Activated CD4-positive, alpha-beta T cell treated with anti-CD3 and anti-CD28 coated beads, Interleukin-2, amount 10 ng/mL, durations not matched to agents 24 days and 14 days (primary cell): ENCODE measurements at places on chromosomes 1 and 21. TPM values are rescaled to one million over a fixed set of nuclear protein-coding genes. Genes with fewer than 3 reads are reported as not detected.

- no peaks in the 10 kb centered on the region for H3K36me3 ChIP-seq
- peaks cover 24% of the 10 kb centered on the region for H3K4me1 ChIP-seq
- no peak overlapping the region for H3K27ac ChIP-seq
- no peak overlapping the region for H3K4me3 ChIP-seq
Measured at GRCh38 chr1:16218674-16219071, 6.2 kb upstream of the ARHGEF19 start.

- H3K27ac ChIP-seq = peak overlapping the region; percentile 63
- no peaks in the 10 kb centered on the region for H3K27me3 ChIP-seq
- DNase-seq = no peak
- H3K4me3 ChIP-seq = peak overlapping the region; percentile 35
- H3K36me3 ChIP-seq = peaks cover 32% of the 10 kb centered on the region
Measured at GRCh38 chr1:247322442-247322841, 9.2 kb downstream of the ZNF496 start.

The SLC35F3 gene
- 10.2 and 10.9 TPM in 2 replicates for total RNA-seq

The CNIH3 gene
- total RNA-seq = 1.1 TPM in 2 replicates

The USH2A gene
- total RNA-seq = not detected in 2 replicates

GRCh38 chr1:59936358-59936821 lies 9.8 kb upstream of the CYP2J2 start:
- DNase-seq = no peak
- H3K4me1 ChIP-seq = no peaks in the 10 kb centered on the region
- no peaks in the 10 kb centered on the region for H3K36me3 ChIP-seq
- no peak overlapping the region for H3K27ac ChIP-seq
- H3K4me3 ChIP-seq = no peak overlapping the region

DNA sequence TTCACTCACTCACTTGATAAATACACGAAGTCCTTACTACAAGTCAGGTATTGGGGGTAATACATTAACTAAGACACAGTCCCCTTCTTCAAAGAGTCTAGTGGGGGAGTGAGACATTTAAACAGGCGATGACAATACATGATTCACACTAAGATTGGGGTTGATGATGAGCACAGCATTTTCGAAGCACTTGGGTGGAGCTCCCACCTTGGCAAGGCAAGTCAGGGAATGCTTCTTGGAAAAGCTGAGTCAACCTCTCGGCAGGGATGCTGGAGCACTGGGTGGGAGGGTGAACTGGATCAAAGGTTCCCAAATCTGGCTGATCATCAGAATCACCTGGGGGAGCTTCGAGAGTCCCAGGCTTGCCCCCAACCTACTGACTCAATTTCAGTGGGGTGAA lies 57.9 kb upstream of the ENAH start:
- DNase-seq = no peak
- no peaks in the 10 kb centered on the region for H3K27me3 ChIP-seq
- H3K4me1 ChIP-seq = no peaks in the 10 kb centered on the region
- H3K4me3 ChIP-seq = no peak overlapping the region
- H3K27ac ChIP-seq = no peak overlapping the region

GRCh38 chr1:68010090-68010489 lies 40.3 kb downstream of the DIRAS3 start:
- H3K36me3 ChIP-seq = no peaks in the 10 kb centered on the region
- no peaks in the 10 kb centered on the region for H3K27me3 ChIP-seq
- H3K27ac ChIP-seq = no peak overlapping the region
- H3K4me3 ChIP-seq = no peak overlapping the region

The SPATA21 gene
- not detected in 2 replicates for total RNA-seq

The ACTL8 gene
- total RNA-seq = not detected in 2 replicates

- no peak overlapping the region for H3K27ac ChIP-seq
- H3K36me3 ChIP-seq = no peaks in the 10 kb centered on the region
- DNase-seq = no peak
- peaks cover 9% of the 10 kb centered on the region for H3K27me3 ChIP-seq
Measured at GRCh38 chr1:64524614-64525013, 54.7 kb downstream of the CACHD1 start.

DNA sequence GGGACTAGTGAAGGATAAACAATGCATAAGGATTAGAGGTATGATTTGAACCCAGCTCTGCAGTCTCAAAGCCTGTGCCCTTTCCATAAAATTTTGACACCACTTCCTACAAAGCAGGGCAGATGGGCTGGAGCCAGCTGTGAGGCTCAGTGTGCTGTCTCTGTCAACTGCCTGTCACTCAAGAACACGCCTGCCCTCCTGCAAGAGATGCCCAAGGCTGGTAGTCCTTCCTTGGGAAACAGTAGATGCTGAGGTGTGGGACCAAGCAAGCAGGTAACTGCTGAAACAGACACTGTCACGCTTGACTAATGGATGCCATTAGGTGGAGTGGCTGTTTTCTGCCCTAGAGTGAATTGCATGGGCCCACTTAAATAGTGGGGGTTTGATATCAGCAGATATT lies 402.0 kb downstream of the PTPRU start:
- peaks cover 5% of the 10 kb centered on the region for H3K27me3 ChIP-seq
- no peaks in the 10 kb centered on the region for H3K4me1 ChIP-seq
